ENCODE measurements at places on chromosomes 6 and 20.

GRCh38 chr6:80550281-80550680 is 443.8 kb downstream of the BCKDHB start:
- DNase-seq: no peak

GRCh38 chr20:2305029-2305428 is 9.2 kb downstream of the TGM3 start:
- DNase-seq: no peak

- peak; percentile 26 for DNase-seq
These were observed 155.5 kb upstream of the SLC24A3 start for GRCh38 chr20:19056909-19057308.

DNA sequence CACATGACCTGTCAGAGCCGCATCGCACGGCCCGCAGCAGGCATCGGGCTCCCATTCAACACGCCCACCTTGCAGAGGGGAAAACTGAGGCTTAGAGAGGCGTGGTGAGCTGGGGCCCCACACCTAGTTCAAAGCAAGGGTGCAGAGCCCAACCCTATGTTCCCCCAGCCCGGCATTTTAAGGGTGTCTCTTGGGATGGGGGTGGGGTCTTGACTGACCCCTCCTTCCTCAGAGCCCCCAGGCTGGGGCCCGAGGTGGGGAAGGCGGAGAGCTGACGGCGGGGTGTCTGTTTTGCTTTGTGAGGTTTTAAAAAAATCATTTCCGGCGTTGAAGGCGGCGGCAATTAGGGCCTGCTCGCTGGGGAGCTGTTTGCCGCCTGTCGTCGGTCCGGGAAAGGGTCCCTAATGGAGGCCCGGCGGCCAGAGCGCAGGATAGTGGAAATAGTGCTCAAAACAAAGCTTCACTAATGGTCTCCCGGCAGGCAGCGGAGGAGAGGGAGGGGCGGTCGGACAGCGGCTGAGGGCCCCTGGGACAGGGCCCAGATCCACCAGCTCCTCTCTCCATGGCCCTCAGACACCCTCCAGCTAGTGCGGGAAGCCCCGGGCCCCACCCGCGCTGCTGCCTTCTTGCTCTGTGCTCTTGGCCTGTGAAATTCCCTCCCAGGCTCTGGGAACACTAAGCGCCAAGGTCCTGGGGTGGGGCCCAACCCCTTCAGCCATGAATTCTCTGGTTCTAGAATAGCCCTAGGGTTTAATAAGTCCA is 11.9 kb downstream of the VSTM2L start:
- no peak for DNase-seq

DNA sequence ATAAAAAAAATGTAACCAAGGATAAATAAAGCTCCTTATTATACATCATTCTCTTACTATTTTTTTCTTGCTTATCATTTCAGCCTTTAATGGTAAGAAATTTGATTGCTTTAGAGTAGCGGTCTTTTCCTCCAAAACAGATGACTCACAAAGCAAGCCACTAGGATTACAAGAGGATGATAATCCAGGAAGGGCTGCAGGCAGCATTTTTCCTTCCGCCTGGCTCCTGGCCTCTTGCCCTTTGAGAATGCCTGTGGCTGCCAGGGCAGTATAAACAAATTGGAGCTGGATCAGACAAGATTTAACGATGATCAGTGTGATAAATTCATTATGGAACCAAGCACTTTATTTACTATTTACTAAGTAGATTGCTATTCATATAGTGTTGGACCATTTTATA is 9.7 kb upstream of the FBXL4 start:
- DNase-seq: no peak

- no peak for DNase-seq
These were observed 13.0 kb upstream of the MOXD1 start for GRCh38 chr6:132414322-132414721.

GRCh38 chr6:56683882-56684281 is 41.2 kb upstream of the DST start:
- no peak for DNase-seq

GRCh38 chr6:43454696-43455530 is 435 bp downstream of the DLK2 start:
- DNase-seq: peak; percentile 96

GRCh38 chr20:58524814-58525213 is 9.6 kb upstream of the APCDD1L start:
- DNase-seq: no peak

DNA sequence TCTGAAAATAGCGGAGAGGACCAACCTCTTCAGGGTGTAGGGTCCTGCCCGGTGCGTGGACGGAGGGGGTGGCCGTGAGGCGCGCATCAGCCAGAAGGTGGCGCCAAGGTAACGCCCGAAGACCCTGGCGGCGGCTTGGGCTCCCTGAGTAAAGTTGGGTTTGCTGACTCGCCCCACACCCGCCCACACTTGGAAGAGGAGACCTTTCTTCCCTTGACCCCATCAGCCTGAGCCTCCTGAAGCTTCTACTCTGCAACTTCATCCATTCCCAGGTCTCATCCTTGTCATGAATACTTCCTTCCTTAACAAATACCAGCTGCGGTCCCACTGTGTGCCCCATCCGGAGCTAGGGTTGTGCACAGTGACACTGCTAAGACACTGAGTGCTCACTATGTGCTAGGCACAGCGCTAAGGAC is 14.6 kb downstream of the CD40 start:
- DNase-seq: peak; percentile 80

Data from WERI-Rb-1 (cell line).